ENCODE measurements at places on chromosomes 6 and 20.

DNA sequence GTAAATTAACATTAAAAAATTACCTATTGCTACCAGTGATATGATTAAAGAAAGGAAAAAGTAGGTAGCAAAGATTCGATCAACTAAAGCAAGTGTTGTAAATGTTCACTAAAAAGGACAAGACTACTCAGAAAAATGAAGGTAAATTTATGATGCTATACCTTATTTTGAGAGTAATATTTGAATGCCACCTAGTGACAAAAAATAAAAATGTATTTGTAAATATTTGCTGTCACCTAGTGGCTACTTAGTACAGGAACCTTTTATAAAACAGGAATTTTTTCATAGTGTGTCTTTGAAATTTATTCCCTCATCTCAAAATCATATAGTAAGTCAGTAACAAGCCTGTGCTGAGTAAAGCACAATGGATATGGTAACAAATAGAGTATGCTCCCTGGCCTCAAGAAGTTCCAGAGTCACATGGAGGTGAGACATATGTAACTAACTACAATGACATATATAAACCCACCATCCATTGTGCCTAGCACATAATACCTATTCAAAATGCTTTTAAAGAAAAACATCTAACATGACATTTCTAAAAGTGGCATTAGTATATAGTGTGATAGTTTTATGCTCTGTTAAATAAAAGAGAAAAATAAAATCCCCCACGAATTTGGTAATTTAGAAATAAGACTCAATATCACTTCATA lies 193.1 kb upstream of the SIM1 start:
- DNase-seq, result peak; percentile 8

- no peak for DNase-seq
These were observed 90.3 kb downstream of the SHLD1 start for GRCh38 chr20:5840411-5841002.

DNA sequence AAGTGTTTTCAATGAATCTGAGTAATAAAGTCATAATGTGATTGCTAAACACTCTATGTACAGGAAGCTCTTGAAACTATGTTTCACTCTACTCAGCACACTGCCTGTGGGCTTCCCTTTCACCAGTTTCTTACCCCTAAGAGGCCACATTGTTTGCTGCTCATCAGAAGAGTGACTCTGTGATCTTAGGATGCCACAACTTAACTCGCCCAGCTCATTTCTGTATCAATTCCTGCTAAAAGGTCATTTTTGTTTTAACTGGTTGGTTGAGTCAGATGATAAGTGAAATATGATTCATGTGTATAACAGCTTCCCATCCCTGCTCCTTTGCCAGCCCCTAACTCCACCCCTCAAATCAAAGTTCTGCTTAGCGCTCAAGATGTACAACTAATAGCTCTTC lies 9.8 kb upstream of the NDUFAF4 start:
- no peak for DNase-seq

DNA sequence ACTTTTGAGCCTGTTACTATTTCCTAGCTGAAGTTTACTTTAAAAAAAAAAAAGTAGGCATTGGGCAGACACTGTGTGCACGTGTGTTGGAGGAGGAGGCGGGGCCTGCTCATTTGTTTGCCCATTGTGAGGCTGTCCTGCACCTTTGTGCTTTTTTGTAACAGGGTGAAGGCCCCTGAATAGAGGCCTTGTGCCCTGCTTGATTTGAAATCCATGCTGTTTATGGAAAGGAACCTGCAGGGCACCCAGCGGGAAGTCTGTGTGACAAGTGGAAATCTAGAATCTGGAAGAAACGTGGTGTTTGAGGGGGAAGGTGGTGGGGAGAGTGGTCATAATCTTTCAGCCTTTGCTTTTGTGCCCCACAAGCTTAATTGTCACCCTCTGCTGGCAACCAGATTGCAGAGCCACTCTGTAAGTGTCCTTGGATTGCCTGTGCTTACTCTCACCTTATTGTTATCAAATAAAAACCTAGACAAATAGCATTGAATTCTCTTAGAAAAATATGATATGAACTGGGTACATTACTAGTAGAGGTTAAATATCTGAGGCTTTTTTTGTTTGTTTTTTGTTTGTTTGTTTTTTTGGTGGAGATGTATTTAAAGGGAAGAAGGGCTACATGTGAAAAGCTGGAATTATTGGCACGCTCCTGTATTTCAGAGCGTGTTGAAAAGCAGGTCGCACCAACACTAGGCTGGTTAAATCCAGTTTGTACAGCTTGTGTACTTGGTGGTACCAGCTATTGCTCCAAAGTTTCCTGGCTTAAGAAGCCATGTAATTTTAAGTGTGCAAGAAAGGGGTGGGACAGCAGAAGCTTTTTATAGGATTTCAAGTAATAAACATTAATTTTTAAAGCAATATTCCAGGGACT lies 156.3 kb downstream of the ARID1B start:
- DNase-seq, result no peak

- DNase-seq, result no peak
These were observed 21.4 kb upstream of the TXLNB start for GRCh38 chr6:139313229-139313628.

DNA sequence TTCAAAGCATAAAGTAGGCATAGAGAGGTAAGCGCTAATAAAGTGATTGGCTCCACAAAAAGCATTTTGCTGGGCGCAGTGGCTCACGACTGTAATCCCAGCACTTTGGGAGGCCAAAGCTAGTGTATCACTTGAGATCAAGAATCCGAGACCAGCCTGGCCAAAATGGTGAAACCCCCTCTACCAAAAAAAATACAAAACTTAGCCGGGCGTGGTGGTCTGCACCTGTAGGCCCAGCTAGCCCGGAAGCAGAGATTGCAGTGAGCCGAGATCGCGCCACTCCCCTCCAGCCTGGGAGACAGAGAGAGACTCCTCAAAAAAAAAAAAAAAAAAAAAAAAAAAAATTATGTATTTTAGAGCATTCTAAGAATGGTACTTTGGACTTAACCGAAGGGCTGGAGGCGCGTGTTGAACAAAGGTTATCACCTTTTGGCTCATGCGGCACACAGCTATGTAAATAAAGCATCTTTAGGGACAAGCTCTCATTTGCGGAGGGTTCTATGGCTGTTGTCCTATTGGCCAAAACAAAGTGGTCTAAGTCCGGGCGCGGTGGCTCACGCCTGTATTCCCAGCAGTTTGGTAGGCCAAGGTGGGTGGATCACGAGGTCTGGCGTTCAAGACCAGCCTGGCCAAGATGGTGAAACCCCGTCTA lies 17.4 kb downstream of the HFE start:
- DNase-seq, result no peak

- DNase-seq, result no peak
These were observed 90.7 kb upstream of the CCDC28A start for GRCh38 chr6:138682704-138683527.

GRCh38 chr6:26426691-26427450 lies 13.4 kb upstream of the BTN3A3 start:
- DNase-seq, result no peak

DNA sequence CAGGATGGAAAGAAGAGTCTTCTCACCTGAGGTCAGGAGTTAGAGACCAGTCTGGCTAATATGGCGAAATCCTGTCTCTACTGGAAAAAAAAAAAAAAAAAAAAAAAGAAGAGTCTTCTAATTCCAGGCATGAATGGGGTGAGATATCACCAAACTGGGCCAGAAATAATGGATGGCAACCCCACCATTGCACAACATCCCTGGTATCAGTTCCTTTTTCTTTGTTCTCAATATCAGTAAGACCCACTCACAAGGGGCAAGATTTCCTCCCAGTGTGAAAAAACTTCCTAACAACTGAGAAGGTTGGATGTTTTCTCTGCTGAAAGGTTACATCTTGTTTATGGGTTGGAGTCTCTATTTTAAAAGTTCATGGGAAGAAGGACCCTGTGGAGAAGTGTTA lies 23.6 kb upstream of the NR2E1 start:
- DNase-seq, result no peak

- DNase-seq, result no peak
These were observed 101.3 kb upstream of the MLN start for GRCh38 chr6:33905071-33905609.

- no peak for DNase-seq
These were observed 53.9 kb downstream of the KIZ start for GRCh38 chr20:21179757-21180156.

- no peak for DNase-seq
These were observed 20.8 kb downstream of the RRBP1 start for GRCh38 chr20:17661121-17661744.

- no peak for DNase-seq
These were observed 21.4 kb upstream of the CITED2 start for GRCh38 chr6:139395891-139396301.

- no peak for DNase-seq
These were observed 49.5 kb downstream of the TOX2 start for GRCh38 chr20:43963872-43964791.

GRCh38 chr6:108920751-108921150 lies 72.5 kb downstream of the ARMC2 start:
- DNase-seq, result no peak
